Chondrocyte (in vitro differentiated cells): ENCODE measurements at places on chromosomes 16 and 17. TPM values are rescaled to one million over a fixed set of nuclear protein-coding genes. Genes with fewer than 3 reads are reported as not detected.
A peak's percentile ranks its signal among the peaks of the same experiment; 100 is the strongest.

GRCh38 chr16:69276148-69277115, 34.7 kb upstream of the VPS4A start:
- peaks cover 46% of the 10 kb centered on the region for H3K4me1 ChIP-seq
- no peaks in the 10 kb centered on the region for H3K27me3 ChIP-seq
- H3K27ac ChIP-seq: peak overlapping the region; percentile 71
- peaks cover 7% of the 10 kb centered on the region for H3K36me3 ChIP-seq

GRCh38 chr16:13919330-13919682, 648 bp upstream of the ERCC4 start:
- H3K4me3 ChIP-seq: peak overlapping the region; percentile 36
- no peaks in the 10 kb centered on the region for H3K36me3 ChIP-seq
- DNase-seq: no peak
- H3K27me3 ChIP-seq: peaks cover 4% of the 10 kb centered on the region
- H3K4me1 ChIP-seq: peaks cover 35% of the 10 kb centered on the region
- peak overlapping the region; percentile 53 for H3K27ac ChIP-seq

DNA sequence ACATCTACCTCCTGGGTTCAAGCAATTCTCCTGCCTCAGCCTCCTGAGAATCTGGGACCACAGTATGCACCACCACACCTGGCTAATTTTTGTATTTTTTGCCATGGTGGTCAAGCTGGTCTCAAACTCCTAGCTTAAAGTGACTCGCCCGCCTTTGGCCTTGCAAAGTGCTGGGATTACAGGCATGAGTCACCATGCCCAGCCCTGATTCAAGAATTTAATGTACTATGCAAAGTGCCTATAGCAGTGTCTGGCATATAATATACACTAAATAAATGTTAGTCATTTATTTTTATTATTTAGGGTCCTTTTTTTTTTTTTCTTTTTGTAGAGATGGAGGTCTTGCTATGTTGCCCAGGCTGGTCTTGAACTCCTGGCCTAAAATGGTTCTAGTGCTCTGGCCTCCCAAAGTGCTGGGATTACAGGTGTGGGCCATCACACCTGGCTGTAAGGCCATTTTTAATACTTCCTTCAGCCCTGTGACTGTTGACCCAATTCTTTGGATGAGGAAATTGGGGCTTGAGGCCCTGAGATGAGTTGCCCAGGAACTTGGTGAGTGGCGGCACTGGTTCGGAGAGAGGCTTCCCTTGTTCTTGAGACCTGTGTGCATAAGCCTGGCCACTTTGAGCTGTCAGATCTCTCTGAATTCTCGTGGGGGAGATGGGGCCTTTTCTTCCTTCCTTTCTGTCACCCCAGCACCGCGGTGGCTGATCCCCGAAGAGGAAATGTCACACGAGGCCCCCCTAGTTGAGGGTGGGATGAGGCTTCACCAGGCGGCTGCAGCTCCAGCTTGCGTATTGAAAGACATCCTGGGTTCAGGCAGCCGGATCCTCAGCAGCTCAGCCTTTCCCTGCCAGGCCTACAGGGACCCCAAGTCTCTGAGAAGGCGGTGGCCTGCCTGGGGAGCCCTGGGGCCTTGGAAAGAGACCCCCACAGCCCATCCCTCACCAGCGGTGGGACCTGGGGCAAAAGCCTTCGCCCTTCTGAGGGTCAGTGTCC, 38.7 kb downstream of the LAT start:
- H3K27me3 ChIP-seq: no peaks in the 10 kb centered on the region
- no peak for DNase-seq
- no peak overlapping the region for H3K27ac ChIP-seq
- no peak overlapping the region for H3K4me3 ChIP-seq
- H3K4me1 ChIP-seq: peaks cover 4% of the 10 kb centered on the region

- DNase-seq: peak; percentile 67
- H3K4me1 ChIP-seq: peaks cover 27% of the 10 kb centered on the region
- H3K27ac ChIP-seq: peak overlapping the region; percentile 93
- no peaks in the 10 kb centered on the region for H3K36me3 ChIP-seq
Measured at GRCh38 chr17:19753661-19754463, 5.8 kb upstream of the ALDH3A1 start.

- DNase-seq: no peak
- peaks cover 2% of the 10 kb centered on the region for H3K36me3 ChIP-seq
- no peak overlapping the region for H3K4me3 ChIP-seq
- no peaks in the 10 kb centered on the region for H3K27me3 ChIP-seq
Measured at GRCh38 chr17:60610473-60610872, 10.5 kb downstream of the PPM1D start.

DNA sequence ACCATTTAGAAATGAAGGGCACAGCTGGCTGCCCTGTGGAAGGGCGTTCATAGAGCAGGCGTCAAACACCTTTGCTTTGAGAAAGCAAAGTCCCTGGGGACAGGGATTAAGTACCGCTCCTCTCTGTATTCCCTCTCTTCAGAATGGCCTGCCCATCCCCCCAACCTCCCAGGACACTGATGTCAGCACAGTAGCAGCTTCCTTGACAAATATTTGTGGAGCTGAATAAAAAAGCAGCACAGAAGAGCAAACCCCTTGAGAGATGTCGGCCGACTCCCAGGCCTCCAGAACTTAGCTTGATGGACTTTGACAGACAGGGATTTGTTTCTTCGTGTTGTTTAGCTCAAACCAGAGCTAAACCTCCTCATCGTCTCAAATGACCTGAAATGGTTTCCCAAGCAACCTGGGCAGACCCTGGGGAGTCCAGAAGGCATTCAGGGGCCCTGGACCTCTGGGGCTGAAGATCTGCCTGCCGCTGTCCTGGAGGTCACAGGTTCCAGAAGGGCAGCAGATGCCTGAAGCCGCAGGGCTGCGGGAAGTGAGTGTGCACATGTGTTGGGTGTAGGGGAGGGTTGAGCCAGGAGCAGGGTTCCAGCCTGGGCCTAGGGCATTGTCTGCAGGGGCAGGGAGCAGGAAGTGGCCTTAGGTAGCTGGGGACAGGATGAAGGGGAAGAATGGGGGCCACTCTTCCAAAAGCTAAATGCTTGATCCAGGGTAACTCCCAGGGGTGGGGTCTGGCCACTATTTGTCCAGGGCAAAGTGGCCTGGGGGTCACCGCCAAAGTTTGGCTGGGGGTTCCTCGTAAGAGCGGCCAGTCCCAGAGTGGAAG, 42.3 kb upstream of the NKD1 start:
- H3K27me3 ChIP-seq: peaks cover 14% of the 10 kb centered on the region
- no peak overlapping the region for H3K4me3 ChIP-seq
- H3K4me1 ChIP-seq: peaks cover 12% of the 10 kb centered on the region
- H3K36me3 ChIP-seq: no peaks in the 10 kb centered on the region
- no peak overlapping the region for H3K27ac ChIP-seq

DNA sequence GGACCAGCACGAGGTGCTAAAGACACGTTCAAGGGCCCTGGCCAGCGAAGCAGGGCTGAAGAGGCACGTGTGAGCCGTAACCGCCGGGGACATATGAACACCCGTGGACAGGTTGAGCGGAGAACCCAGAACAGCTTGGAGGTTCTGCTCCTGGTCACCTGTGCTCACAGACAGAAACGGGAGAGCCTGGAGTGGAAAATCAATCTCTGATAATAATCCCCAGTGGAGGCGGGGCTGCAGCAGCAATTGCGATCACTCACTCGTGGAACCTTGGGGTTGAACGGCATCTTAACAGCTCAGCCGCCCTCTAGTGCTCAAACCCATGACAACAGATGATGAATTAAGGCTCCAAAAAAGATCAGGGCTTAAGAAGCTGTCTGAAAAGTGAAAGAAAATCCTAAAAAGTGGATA, 25.6 kb downstream of the WIPI1 start:
- no peak for DNase-seq
- no peak overlapping the region for H3K4me3 ChIP-seq
- H3K27me3 ChIP-seq: no peaks in the 10 kb centered on the region
- peaks cover 62% of the 10 kb centered on the region for H3K36me3 ChIP-seq
- no peak overlapping the region for H3K27ac ChIP-seq

DNA sequence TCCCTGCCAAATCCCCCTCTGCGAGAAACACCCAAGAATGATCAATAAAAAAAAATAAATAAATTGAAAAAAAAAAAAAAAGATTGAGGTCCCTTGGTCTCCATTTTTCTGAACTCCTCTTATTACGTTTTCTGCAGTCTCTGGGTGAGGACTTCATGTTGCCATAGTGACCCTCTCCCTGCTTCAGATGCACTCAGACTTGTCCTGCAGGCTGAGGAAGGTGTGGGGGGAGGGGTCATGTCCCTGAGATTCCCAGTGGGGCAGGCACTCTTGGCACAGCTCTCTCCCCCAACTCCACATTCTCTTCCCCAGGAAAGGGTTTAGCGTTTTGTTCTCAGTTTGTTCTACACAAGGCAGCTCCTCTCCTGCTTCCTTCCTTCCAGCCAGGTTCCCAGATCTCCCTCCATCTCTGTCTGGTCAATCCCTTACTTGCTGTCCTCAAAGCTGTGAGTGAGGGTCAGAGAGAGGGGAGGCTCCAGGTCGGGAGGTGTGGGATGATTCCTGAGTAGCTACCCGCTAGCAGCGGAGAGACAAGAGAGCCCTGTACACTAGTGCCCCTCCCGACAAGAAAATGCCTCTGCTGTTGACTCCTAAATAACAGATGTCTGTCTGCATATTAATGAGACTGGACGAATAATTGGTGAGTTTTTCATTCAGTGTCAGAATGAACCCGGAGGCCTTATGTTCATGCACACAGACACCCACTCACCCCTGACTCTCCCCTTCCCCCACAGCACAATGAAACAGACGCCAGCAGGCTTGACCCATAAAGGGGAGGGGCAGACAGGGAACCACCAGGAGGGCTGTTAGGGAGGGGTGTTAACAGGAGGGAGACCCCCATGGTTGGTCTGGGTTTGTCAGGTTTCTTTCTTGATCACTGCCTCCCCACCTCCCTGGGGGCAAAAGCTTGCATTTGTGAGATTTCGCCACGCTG, 9.2 kb downstream of the RND2 start:
- no peak overlapping the region for H3K4me3 ChIP-seq
- no peaks in the 10 kb centered on the region for H3K27me3 ChIP-seq
- H3K36me3 ChIP-seq: no peaks in the 10 kb centered on the region
- DNase-seq: no peak
- peaks cover 6% of the 10 kb centered on the region for H3K4me1 ChIP-seq

- no peak for DNase-seq
- no peaks in the 10 kb centered on the region for H3K27me3 ChIP-seq
- H3K4me3 ChIP-seq: no peak overlapping the region
- peaks cover 31% of the 10 kb centered on the region for H3K4me1 ChIP-seq
- no peaks in the 10 kb centered on the region for H3K36me3 ChIP-seq
Measured at GRCh38 chr17:78588258-78589030, 11.2 kb upstream of the DNAH17 start.

GRCh38 chr16:1667916-1668315, 10.2 kb upstream of the JPT2 start:
- H3K4me1 ChIP-seq: no peaks in the 10 kb centered on the region
- H3K27ac ChIP-seq: no peak overlapping the region
- no peak for DNase-seq

- no peak overlapping the region for H3K27ac ChIP-seq
- no peak for DNase-seq
- H3K36me3 ChIP-seq: no peaks in the 10 kb centered on the region
- peaks cover 6% of the 10 kb centered on the region for H3K27me3 ChIP-seq
- no peak overlapping the region for H3K4me3 ChIP-seq
Measured at GRCh38 chr16:28499854-28500253, 5.4 kb downstream of the APOBR start.

DNA sequence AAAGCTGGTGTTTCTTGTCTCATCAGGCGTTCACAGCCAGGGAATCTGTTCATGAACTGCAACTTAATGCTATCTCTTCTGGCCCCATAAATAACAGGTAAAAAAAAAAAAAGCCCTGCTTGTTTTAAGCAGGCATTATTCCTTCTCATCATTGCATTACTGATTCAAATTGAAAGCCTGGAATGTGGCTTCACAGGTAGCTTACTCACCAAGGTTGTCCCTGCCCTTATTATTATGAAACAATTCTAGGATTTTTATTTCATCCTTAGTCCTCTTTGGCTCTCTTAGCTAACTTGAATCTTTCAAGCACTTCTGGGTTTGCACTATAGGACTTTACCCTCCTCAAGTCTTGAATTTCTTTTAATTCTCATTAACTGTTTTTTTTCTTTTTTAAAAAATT, 113.3 kb downstream of the CNTNAP4 start:
- no peak overlapping the region for H3K27ac ChIP-seq
- no peaks in the 10 kb centered on the region for H3K4me1 ChIP-seq
- no peak overlapping the region for H3K4me3 ChIP-seq
- no peak for DNase-seq

- peak overlapping the region; percentile 74 for H3K27ac ChIP-seq
- no peaks in the 10 kb centered on the region for H3K36me3 ChIP-seq
- no peak for DNase-seq
- peaks cover 41% of the 10 kb centered on the region for H3K4me1 ChIP-seq
Measured at GRCh38 chr16:50600582-50601283, 52.5 kb downstream of the NKD1 start.

- no peak overlapping the region for H3K27ac ChIP-seq
- peaks cover 24% of the 10 kb centered on the region for H3K27me3 ChIP-seq
- DNase-seq: no peak
- H3K4me3 ChIP-seq: no peak overlapping the region
- no peaks in the 10 kb centered on the region for H3K36me3 ChIP-seq
Measured at GRCh38 chr16:54334208-54334607, 47.6 kb upstream of the IRX3 start.

GRCh38 chr16:86663685-86664521, 85.6 kb downstream of the FOXL1 start:
- H3K4me3 ChIP-seq: no peak overlapping the region
- peaks cover 6% of the 10 kb centered on the region for H3K36me3 ChIP-seq
- DNase-seq: no peak
- H3K27me3 ChIP-seq: no peaks in the 10 kb centered on the region
- peak overlapping the region; percentile 92 for H3K27ac ChIP-seq

DNA sequence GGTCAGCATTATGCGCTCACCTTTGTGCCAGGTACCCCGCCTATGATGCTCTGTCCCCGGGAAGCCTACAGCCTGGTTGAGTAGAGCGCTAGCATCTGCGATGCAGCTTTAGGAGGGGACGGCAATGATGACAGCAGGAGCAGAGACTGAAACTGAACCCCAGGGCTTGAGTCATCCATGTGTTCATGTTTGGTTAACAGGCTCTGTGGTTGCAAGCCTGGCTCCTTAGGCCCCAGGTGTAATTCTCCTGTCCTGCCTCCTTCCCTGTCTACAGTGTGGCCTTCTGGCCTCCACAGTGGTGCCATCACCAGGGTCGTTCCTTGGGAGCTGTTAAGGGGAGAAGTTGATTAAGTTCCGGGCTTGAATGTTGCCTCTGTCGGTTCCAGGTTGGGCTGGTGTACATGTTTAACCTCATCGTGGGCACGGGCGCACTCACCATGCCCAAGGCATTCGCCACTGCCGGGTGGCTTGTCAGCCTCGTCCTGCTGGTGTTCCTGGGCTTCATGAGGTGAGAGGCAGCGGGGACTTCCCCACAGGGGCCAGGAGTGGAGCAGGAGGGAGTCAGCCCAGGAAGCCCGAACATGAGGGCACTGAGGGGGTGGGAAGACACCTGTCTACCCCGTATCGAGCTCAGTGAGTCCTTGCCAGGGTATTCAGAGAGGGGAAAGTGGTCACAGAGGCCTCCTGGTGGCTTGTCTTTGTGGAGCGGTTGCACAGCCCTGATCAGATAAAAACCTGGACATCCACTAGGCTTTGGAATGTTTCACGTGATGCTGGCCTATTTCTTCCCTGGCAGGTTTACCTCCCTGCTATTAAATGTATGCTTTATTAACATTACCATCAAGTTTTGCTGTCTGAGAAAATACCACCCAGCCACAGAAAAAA, 9.2 kb upstream of the NAT9 start:
- H3K27me3 ChIP-seq: no peaks in the 10 kb centered on the region
- H3K27ac ChIP-seq: no peak overlapping the region
- no peak overlapping the region for H3K4me3 ChIP-seq
- no peak for DNase-seq

The FBXW10 gene
- total RNA-seq: not detected in 3 replicates

The STX1B gene
- total RNA-seq: 1.4 to 4.0 TPM (median 1.7 TPM) in 3 replicates

The NOL3 gene
- total RNA-seq: 21.9 to 34.6 TPM (median 31.2 TPM) in 3 replicates

The CPSF4L gene
- not detected in 3 replicates for total RNA-seq

The CA5A gene
- not detected in 3 replicates for total RNA-seq

The MIEF2 gene
- total RNA-seq: 9.5 to 11.5 TPM (median 10.7 TPM) in 3 replicates
